ENCODE measurements at places on chromosomes 2 and 18.

DNA sequence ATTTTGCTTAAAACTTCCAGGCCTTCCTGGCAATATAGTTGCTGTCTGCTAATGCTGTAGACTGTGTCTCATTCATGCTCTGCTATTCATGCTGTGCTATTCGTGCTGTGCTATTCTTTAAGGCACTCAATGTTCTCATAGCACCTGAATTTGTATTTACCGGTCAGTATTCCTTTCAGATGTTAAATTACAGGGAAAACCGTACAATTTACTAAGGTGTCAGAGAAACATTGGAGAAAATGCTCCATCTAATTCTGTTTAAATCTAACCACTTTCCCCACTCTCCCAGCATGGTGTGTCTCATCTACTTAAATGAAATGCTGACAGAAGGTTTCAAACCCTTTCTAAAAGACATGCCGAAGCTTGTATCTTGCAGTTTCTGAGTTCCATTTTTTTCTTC is 25.0 kb downstream of the FAM171B start:
- no peak for DNase-seq

- no peak for DNase-seq
These were observed 50.5 kb downstream of the XRCC5 start for GRCh38 chr2:216159646-216160045.

DNA sequence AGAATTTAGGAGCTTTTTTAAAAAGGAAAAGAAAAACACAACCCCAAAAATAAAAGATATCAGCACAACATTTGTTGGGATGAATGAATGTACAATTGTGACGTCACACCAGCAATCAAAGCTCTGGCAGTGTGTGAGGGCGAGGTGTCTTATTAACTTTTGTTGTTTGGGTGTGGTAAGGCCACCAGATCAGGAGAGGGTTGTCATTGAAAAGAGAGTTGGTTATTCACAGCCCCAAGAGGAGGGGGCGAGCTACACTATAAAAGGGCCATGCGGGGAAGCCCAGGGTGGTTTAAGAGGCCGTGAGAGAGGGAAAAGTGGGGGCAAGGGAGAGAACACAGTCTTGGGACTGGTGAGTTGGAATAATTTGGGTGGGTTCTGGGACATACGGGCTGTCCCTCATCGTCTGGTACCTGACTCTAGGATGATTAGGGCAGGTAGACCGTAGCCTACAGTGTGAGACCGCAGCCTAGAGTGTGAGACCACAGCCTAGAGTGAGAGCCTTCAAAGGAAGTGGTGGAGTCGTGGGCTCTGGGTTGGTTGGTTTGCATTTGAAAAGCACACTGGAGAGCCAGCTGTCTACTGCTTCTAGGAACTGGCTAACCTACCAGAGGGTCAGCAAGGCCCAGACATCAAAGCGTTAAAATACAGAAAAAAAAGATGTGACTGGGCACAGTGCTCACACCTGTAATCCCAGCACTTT is 128.4 kb downstream of the INO80D start:
- DNase-seq = no peak

GRCh38 chr18:42781298-42781815 is 334.1 kb downstream of the RIT2 start:
- no peak for DNase-seq

GRCh38 chr2:124314084-124314483 is 289.0 kb downstream of the CNTNAP5 start:
- no peak for DNase-seq

GRCh38 chr2:100666996-100667395 is 104.2 kb downstream of the PDCL3 start:
- no peak for DNase-seq

DNA sequence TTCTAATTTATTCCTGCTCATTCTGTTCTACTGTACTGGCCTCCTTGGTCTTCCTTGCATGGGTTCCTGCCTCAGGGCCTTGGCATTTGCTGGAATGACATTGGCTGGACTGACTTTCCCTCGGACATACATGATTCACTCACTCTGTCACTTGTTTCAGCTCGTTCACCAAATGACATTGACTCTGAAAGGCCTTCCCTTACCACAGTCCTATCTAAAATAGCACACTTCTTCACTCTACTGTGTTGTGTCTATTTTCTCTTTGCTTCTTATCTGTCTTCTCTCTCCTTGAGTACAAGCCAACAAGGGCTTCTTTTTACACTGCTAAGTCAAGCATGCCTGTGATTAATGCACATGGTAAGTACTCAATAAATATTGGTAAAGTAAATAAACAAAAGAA is 65.6 kb downstream of the SCG2 start:
- DNase-seq = no peak

DNA sequence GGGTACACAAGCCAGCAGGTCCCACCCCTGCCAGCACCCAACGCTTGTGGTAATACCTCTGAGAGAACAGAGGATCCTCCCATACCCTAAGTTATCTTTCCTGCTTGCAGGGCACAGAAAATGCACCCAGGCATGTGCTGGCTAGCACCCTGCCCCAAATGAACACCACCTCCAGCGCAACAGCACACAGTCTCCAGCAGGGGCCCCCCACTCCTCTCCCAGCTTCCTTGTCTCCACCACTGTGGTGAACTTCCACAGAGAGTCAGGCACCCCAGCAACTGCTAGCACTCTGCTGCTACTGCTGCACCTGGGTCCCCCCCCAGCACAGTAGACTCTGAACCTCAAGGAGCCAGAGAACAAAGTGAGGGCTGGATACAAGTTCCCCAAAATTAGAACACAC is 216.8 kb upstream of the CNTNAP5 start:
- DNase-seq = no peak

DNA sequence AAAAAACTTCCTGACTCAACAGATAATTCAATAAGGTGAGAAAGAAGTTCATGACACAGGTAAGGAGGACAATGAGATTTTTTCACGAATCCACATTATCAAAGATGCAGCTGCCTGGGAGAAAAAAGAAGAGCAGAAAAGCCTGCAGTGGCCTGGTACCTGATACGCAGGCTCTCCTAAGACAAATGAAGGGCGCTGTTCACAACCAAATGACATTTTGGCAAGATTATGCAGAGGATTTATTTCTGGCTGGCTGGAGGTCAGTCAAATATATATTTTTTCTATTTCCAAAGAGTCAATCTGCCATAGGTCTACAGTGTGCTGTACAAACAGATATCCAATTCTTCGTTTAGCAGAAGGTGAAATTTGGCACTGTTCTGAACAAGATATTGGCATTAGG is 257.3 kb downstream of the STK39 start:
- DNase-seq = no peak

DNA sequence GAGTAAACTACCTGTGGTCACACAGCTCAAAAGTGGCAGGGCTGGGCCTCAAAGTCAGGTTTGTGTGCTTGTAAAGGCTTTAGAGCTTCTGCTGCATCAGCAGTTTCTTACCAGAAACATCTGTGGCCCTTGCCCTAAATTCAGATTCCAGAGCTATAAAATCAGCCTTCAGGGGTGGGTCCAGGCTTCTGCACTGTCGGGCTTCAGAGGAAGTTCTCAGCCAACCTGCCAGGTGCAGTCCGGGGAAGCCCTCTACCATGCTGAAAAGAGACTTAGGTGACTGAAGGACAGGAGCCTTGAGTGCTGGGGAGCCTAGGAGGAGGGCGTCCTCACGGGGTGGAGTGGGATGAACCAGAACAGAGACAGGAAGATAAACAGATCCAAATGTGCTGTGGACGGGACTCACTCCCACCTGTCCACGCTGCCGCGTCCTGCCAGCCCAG is 69.9 kb upstream of the HS6ST1 start:
- DNase-seq = no peak

- no peak for DNase-seq
These were observed 18.4 kb downstream of the TFCP2L1 start for GRCh38 chr2:121266543-121267106.

GRCh38 chr18:10314066-10314465 is 140.4 kb upstream of the APCDD1 start:
- DNase-seq = no peak

DNA sequence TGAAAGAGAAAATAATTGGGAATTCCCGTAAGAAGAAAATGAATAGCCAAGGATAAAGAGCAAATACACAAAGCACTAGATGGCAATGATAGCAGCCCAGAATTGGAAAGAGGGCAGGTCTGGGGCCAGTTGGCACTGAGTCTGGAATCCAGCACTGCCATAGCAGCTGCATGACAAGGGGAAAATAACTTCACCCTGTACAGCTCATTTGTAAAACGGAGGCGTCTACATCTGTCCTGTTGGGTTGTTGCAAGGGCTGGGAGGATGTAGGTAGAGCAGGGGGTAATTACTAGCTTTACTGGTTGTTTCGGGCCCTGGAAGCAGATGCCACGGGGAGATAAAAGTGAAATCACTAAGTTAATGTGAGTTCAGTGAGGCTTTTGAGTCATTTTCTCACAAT is 110.0 kb upstream of the RASGRP3 start:
- DNase-seq = no peak

GRCh38 chr18:48663096-48663930 is 124.5 kb downstream of the CTIF start:
- DNase-seq = no peak

DNA sequence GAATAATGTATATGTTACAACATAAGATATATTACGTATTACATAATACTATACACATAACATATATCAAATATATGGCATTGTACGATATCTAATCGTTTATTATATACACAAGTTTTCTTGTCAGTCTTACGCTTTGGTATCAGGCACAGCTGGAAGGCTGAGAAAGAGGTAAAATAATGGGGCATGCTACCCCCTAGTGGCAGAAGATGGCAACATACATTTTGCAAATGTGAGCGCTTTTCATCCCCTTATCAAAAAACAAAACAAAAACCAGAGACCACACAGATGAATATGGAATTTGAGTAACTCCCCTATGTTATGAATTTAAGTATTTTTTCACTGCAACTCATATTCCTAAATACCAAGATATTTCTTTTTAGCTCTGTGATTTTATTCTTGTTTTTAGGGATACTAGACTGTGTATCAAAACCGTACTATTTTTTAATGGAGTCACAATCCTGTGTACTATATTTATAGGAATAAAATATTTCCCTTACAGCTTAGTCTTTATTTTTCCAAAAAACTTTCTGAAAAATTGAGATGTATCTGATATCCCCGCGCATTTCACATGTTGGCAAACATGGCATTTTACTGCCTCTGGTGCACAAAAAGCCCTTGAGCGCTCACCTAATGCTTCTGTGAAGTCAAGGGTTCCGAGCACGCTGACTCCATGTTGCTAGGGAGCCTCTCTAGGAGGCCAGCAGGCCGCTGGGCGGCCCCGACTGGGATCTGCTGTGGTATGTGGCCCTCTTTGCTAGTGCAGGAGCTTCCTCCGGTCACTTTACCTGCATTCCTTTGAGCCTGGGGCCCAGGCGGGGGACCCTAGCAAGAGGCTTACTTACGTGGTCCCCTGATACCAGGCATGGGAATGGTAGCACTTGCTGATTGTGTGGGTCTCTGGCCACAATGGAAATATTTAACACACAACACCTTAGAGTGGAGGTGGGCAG is 62.5 kb downstream of the SLC4A3 start:
- peak; percentile 9 for DNase-seq

DNA sequence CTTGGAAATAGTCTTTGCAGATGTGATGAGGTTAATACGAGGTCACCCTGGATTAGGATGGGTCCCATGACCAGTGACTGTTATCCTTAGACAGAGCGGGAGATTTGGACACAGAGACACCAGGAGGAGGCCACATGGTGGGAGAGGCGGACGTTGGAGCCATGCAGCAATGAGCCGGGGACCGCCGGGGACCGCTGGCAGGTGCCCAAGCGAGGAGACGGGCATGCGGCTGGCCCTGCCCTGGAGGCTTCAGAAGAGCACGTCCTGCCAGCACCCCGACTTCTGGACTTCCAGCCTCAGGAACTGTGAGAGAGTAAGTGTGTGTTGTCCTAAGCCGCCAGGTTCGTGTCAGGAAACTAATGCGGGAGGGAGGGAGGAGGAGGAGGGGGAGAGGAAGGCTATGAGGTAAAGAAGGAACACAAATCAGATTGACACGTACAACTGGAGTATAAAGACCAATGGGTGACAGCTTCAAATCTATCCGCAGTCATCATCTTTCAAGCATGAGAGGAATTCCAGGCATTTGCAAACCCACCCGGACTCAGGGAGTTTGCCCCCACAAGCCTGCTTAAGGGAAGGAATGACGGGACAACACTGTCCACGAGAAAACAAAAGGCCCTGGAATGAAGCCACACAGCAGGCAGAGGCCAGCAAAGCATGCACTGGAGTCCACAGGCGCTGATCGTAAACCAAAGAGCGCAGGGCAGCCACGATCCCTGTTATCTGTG is 11.6 kb upstream of the BOK start:
- DNase-seq = no peak

GRCh38 chr2:120393456-120393855 is 47.5 kb downstream of the INHBB start:
- DNase-seq = no peak

- DNase-seq = no peak
These were observed 199.4 kb downstream of the ALPK2 start for GRCh38 chr18:58429442-58429841.

DNA sequence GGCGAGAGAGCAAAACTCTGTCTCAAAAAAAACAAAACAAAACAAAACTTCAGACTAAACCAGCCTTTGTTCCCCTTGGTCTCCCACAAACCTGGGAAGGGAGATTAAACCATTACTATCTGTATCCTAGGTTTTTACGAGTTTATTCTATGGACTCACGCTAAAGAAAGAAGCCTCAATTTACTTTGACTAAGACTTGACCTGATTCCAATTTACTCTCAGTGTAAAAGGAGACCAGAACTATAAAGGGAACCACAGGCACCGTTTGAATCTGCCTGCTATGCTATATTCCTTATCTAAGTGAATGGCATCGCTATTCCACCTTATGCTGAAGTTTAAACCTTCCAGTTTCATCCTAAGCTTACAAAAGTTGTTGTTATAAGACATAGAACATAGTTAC is 46.5 kb upstream of the MMADHC start:
- DNase-seq = no peak

- no peak for DNase-seq
These were observed 666.9 kb downstream of the XIRP2 start for GRCh38 chr2:167555098-167555720.

All from stimulated activated effector memory CD8-positive, alpha-beta T cell treated with anti-CD3 and anti-CD28 coated beads, Interleukin-12 subunit alpha, Interleukin-12 subunit beta, amount 100 ng/mL, for 72 hours (primary cell).